ENCODE measurements at places on chromosomes 2 and 18. TPM values are rescaled to one million over a fixed set of nuclear protein-coding genes. Genes with fewer than 3 reads are reported as not detected.

The GKN2 gene
- total RNA-seq: not detected

The BCL11A gene
- total RNA-seq: 14.3 TPM

The MYO3B gene
- total RNA-seq: 2.0 TPM

The HOXD1 gene
- 0.26 TPM for total RNA-seq

The SPHKAP gene
- total RNA-seq: not detected

The HOXD13 gene
- total RNA-seq: not detected

The ALPI gene
- not detected for total RNA-seq

The NCK2 gene
- 36.6 TPM for total RNA-seq

The ACVR1C gene
- 1.6 TPM for total RNA-seq

The FBLN7 gene
- total RNA-seq: 1.3 TPM

The FAM110C gene
- 16.6 TPM for total RNA-seq

The REG1A gene
- total RNA-seq: 48,012 TPM

The SH3YL1 gene
- 159 TPM for total RNA-seq

The ERICH2 gene
- total RNA-seq: not detected

The SCYGR4 gene
- not detected for total RNA-seq

The CPLX4 gene
- not detected for total RNA-seq

The MAL gene
- total RNA-seq: not detected

The ATP6V1B1 gene
- 17.9 TPM for total RNA-seq

The RTKN gene
- total RNA-seq: 36.1 TPM

The TYW5 gene
- total RNA-seq: 4.3 TPM

The FSHR gene
- total RNA-seq: not detected

The SH3RF3 gene
- total RNA-seq: 5.6 TPM

The DNAJC5G gene
- total RNA-seq: not detected

The ANKRD62 gene
- total RNA-seq: 14.2 TPM

The SKA1 gene
- not detected for total RNA-seq

The EVA1A gene
- total RNA-seq: 27.5 TPM

The LDLRAD4 gene
- total RNA-seq: 8.6 TPM

The DCDC2C gene
- total RNA-seq: not detected

The FAM237A gene
- not detected for total RNA-seq

The NFATC1 gene
- 5.2 TPM for total RNA-seq

All from body of pancreas (tissue), 4 donors.